ENCODE measurements at places on chromosomes 7 and 10.
A peak's percentile ranks its signal among the peaks of the same experiment; 100 is the strongest.

DNA sequence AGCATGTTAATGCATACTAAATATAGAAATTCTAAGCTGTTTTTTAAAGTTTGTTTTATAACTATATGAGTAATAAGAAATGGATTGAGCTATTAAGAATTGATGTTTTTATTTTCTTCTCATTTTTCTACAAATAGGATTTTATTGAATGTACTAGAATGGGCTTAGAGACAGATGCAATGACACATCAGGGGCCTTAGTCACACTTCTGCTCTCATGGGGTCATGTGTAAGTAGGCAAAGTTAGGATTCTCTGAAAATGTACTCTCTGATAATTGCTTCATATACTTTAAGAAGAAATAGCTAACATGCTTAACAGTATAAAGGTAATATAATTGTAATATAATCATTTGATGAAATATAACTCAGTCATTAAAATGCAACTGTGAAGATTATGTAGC, 154.6 kb downstream of the ZNF438 start:
- DNase-seq = peak; percentile 12

DNA sequence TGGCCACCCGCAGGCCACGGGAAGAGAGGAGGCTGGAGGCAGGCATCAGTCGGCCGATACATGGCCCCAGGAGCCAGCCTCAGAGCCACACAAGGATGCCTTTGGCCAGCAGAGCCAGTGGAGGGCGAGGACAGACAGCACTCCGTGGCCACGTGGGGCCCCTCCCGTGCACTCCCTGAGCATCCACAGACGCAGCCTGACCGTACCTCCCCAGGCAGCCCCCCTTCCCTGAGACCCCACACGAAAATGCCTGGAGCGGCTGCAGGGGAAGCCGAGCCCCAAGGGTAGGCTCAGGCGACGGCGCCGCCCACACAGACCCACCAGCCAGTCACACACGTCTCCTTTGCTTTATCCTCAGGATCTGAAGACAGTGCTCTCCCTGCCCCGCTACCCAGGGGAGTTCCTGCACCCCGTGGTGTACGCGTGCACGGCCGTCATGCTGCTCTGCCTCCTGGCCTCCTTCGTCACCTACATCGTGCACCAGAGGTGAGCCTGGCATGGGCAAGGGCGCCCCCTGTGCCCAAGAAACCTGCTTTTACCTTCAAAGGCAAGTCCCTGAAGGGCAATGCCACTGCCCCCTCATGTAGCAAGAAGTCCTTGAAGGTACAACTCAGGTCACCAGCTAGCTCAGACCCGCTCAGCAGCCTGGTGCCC, 9.0 kb downstream of the ADGRA1 start:
- no peak for DNase-seq

GRCh38 chr7:17745610-17746009, 194.7 kb downstream of the SNX13 start:
- DNase-seq = no peak

DNA sequence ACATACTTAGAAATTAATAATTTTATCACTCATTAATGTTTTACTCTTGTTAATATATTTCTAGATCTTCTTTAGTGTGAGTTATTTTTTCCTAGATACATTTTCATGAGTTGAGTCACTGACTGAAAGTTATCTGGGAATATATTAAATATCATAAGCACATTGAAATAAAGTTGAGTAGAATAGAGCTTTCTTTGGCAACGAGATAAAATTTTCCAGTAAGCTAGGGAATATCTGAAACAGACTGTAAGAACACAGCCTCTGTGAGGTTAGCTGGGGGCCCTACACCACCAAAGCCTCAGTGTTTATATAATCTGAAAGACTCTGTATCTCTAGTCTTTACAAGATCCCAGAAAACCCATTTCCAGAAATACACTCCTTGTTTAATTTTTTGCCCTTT, 347.8 kb upstream of the PLXDC2 start:
- DNase-seq = no peak

DNA sequence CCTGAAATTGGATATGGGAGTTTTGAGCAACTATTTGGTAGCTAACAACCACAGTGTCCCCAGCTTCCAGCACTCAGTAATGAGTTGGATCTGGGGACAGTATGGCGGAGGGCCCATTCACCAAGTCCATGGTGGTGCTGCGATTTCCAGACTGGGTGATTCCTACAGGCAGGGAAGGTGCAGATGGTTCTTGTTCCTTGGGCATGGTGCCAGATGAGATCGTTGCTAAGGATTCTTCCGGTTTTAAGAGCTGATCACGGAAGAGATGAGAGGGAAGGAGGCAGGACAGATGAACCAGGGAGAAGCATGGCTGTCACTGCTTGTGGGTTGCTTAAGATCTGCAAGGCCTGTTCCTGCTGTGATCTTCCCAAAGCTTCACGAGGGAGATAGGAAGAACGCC, 380.3 kb downstream of the TCERG1L start:
- no peak for DNase-seq

- peak; percentile 57 for DNase-seq
Observed at GRCh38 chr10:108783897-108784296, 1139.4 kb downstream of the XPNPEP1 start.

- DNase-seq = peak; percentile 39
Observed at GRCh38 chr10:10865303-10865702, 152.4 kb upstream of the CELF2 start.

DNA sequence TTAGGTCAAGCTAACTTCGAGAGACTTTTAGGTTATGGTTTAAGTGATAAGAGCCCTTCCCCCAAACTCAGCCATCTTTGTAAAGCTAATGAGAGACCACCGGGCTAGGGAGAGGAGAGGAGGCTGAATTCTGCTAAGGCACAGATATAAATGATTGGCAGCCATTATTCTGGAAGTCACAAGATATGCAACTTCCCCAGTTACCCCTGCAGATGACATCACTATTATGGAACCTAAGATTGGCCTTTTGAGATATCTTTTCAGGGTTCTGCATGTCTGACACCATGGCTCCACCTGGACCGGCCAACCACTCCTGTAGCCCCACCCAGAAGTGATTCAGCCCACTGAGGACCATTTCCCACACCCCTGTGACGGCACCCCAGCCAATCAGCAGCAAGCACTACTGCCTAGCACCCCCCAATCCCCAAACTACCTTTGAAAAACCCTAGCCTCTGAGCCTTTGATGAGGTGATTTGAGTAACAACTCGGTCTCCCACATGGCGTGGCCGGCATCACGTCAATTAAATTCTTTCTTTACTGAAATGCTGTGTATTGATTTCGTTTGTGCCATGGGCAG, 14.4 kb downstream of the VIPR2 start:
- no peak for DNase-seq

DNA sequence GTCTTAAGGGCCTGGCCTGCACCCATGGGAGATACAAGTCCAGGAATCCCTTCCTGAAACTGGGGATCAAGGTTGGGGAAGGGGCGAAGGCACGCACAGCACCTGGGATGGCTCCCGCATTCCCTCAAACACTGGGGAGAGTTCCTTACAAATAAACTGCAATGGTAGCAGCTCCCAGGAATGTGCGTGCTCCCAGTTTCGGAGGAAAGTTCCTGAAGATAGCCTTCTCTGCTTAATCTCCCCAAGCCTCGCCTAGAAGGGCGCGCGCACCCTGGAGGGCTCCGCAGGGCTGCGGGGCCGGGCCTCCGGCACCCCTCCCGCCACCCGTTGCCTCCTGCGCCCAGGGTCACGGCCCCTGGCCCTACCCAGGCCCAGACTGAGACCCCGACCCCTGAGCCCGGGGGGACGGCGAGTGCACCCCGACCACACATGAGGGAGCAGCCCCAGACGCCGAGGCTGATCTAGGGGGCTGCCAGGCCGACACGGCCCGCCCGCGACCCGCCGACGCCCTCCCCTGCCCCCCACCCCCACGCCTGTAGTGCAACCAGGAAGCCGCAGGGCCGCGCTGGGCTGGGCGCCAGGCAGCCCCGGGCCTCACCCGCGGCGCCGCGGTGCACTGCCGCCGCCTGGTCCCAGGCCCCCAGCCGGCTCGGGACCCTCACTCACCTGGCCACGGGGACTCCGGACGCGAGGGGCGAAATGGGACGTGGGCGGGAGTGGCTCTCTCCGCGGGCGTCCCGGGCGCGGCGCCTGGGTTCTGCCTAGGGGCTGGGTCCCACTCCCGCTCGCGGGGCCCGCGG, 460 bp downstream of the ANXA11 start:
- peak; percentile 34 for DNase-seq

DNA sequence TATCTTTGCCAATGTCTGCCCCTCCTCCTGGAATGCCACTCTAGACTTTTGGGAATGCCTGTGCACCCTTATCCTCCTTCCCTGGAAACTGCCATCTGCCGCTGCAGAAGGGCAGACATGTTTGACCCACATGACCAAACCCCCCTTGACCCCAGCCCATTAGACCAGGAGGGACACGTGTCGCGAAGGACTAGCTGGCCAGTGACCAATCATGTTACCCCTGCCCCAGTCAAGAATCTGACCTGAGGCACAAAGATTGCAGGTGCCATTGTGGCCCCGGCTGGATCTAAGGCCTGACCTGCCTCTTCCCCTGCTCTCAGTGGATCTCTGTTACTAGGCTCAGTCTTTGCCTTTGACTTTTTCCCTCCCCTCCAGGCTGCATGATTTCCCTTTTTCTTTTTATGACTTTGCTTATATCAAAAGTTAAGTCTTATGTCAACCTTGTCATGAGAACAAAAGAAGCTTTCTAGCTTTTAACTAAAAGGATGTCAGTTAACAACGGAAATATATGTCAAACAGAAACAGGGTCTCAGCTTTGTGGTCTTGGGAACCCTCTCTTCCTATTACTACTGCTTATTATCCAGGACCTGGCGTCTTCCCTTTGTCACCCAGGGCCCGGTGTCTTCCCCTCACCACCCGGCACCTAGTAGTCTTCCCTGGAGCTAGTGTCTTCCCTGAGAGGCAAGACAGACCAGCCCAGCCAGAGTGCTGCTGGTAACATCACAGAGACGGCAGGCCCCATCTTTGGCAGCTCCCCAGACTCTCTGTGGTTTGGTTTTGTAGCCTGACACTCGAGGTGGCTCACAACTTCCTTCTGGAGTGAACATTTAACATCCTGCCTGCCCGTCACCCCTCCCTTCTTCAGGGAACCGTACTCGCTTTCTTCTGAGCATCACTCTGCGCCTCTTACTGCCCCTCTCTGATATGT, 24.4 kb upstream of the PPIF start:
- DNase-seq = peak; percentile 86

- DNase-seq = peak; percentile 22
Observed at GRCh38 chr10:23525406-23525805, 86.5 kb downstream of the OTUD1 start.

DNA sequence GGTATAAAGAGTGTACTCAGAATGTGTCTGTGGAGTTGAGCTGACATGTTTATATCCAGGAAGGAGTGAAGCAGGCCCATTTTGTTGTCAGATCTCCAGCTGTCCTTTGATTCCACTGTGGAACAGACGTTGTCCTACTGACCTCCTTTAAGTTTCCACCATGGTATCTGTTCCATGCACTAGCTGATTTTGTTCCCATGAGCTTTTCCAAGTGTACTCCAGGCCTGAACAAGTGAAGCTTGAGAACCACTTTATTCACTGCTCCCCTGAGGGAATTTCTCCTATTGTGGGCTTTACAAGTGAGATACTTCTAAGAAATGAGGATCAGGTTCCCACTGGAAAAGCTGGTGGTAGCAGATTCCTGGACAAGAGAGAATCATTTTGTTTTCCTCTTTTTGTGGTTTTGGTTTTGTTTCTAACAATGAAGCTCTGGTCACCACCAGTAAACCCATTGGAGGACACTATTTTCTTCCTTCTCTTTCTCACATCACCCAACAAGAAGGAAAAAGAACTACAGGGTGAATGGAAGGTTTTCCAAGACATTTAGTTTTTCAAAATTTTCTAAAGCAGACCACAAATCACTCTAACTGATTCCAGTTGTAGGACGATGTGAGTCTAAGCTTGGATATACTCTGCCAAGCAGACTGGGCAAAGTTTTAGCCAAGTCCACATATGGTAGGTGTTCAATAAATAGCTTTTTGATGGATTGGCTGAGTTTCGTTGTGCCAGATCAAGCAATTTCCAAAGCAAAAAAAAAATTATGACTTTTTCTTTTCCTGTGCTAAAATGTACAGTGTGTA, 144.2 kb downstream of the JCAD start:
- no peak for DNase-seq

DNA sequence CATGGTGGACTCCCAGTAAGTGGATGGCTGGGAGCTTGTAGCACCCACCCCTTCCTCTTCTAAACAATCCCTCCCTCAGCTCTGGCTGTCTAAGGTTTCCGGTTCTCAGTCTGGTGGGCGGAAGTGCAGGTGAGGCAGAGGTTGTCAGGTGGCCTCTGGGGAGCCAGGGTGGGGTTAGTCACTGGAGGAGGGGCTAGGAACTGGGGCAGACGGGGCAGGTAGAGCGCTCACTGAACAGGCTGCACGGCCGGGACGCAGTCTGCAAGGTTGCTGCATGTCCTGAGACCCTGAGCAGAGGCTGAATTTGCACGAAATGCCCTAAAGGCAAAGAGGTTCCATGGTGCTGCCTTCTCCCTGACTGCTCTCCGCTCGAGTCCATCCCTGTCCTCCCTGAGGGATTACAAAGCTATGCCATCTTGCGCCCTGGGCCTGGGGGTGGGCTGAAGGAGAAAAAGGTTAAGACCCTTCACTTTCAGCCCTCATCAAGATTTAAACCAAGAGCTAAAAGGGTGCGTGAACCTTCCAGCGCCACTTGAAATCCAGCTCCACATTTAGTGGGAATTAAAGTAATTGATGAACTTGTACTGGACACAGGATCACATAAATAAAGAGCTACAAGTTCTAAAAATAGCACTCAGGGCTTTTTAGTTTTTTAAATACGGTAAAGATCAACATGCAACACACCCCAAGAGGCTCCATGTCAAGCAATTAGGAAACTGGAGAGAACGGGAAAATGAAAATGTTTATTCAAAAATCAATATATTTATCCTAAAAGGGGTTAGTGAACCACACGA, 62.3 kb upstream of the CTBP2 start:
- no peak for DNase-seq

DNA sequence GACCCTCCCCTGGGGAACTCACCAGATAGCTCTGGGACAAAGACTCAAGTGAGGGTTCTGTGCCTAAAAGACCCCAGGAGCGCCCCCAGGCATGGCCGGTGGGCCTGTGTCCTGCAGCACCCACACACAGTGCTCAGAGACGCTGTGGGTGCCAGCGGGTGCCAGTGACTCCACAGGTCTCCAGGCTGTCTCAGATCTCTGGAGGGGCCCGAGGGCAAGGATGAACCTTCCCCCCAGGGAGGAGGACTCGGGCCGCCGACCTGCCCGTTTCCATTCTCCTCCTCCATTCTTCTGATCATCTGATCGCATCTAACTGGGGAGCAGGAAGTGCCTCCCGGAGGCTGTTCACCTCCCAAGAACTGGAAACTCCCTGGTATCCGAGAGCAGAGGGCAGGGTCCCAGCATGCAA, 980 bp downstream of the ADAM8 start:
- DNase-seq = no peak

DNA sequence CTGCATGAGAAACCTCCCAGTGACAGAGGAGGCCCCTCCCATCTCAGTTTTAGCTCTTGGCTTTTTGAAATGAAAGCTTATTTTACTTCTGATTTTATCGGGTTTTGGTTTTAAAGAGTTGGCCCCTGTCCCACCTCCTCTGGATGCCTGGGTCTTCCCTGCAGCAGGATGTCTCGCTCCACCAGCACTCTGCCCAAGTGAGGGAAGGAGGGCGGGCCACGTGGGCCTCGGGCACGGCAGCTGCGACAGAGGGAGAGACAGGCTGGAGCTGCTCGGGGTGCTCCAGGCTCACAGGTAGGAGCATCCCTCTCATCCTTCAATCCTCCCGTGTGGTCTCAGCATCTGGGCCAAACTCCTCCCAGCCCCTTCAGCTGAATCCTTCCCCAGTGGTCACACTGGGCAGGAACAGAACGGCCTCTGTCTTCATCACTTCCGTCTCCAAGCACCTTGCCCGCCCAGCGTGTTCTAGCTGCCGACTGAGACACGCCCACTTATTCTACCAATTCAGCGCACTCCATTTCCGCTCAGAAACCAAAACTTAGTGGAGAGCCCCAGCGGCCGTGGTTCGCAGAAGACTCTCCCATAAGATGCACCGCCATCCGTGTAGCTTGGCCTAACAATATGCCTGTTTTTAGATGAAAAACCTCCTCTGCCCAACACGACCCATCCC, 222.9 kb downstream of the GLRX3 start:
- no peak for DNase-seq

Data from EL (cell line).